ENCODE measurements at places on chromosomes 3 and 15. TPM values are rescaled to one million over a fixed set of nuclear protein-coding genes. Genes with fewer than 3 reads are reported as not detected.

- H3K27ac ChIP-seq = no peak overlapping the region
- no peaks in the 10 kb centered on the region for H3K4me1 ChIP-seq
- DNase-seq = no peak
- no peak overlapping the region for H3K4me3 ChIP-seq
- H3K36me3 ChIP-seq = no peaks in the 10 kb centered on the region
Measured at GRCh38 chr3:54094926-54095325, 27.4 kb upstream of the CACNA2D3 start.

- H3K27ac ChIP-seq = no peak overlapping the region
- H3K4me3 ChIP-seq = no peak overlapping the region
- no peak for DNase-seq
- no peaks in the 10 kb centered on the region for H3K36me3 ChIP-seq
- no peaks in the 10 kb centered on the region for H3K27me3 ChIP-seq
Measured at GRCh38 chr3:40262331-40262730, 47.2 kb upstream of the EIF1B start.

DNA sequence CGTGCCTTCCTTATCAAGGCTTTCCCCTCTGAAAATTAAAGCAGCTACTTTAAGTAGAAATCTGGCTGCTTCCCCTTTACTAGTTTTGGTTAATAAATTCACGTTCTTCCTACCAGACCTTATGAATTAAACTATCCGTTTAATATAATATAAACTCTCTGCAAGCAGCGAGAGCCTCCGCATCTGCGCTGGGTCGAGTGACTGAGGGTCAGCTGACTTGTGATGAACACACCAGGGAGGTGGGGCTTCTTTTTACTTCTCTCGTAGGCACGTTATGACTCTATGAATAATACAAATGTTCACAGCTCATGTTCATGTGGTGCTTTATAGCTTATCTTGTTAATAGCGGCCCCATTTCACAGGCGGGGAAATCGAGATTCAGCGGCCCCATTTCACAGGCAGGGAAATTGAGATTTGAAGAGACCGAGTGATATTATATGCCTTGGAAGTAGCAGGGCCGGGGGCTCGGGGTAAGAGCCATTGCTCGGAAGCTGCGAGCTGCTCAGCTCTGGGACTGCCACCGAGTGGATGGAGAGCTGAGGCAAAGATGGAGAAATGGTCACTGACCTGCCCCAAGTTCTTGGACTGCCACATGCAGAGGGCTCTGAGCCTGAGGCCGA lies 8.3 kb downstream of the MUC4 start:
- no peaks in the 10 kb centered on the region for H3K36me3 ChIP-seq
- H3K27ac ChIP-seq = no peak overlapping the region
- no peak for DNase-seq
- H3K27me3 ChIP-seq = peaks cover 30% of the 10 kb centered on the region
- no peak overlapping the region for H3K4me3 ChIP-seq
- peaks cover 7% of the 10 kb centered on the region for H3K4me1 ChIP-seq

GRCh38 chr3:76497636-76498035 lies 542.3 kb upstream of the ROBO2 start:
- H3K36me3 ChIP-seq = no peaks in the 10 kb centered on the region
- no peak overlapping the region for H3K27ac ChIP-seq
- DNase-seq = no peak
- no peak overlapping the region for H3K4me3 ChIP-seq
- H3K27me3 ChIP-seq = no peaks in the 10 kb centered on the region

DNA sequence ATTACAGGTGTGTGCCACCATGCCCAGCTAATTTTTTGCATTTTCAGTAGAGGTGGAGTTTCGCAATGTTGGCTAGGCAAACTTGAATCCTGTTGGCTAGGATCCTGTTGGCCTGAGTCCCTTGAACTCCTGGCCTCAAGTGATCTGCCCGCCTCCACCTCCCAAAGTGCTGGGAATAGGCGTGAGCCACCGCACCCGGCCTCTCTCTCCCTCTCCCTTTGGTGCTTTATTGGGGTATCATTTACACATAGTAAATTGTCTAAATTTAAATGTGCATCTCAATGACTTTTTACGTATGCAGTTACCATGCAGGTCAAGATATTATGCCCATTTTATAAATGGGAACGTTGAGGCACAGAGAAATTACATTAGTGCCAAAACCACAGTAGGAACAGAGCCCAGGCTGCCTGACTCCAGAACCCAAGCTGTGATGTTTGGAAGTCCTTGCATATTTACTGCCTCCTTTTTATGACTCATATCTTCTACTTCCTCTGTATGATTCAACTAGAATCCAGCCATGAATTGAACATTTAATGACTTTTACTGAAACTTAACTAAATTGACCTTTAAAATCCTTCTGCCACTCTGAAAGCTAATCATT lies 34.0 kb upstream of the RPP14 start:
- DNase-seq = peak; percentile 79
- H3K4me1 ChIP-seq = peaks cover 19% of the 10 kb centered on the region
- no peaks in the 10 kb centered on the region for H3K27me3 ChIP-seq
- H3K4me3 ChIP-seq = no peak overlapping the region

The ITPKA gene
- total RNA-seq = 0.66 TPM

The FILIP1L gene
- 29.2 TPM for total RNA-seq

The ISG20 gene
- 5.4 TPM for total RNA-seq

The CFAP20DC gene
- 1.9 TPM for total RNA-seq

The CCR9 gene
- not detected for total RNA-seq

The EIF2A gene
- 97.6 TPM for total RNA-seq

The STRC gene
- not detected for total RNA-seq
